ENCODE measurements at places on chromosomes 16 and 17.

GRCh38 chr17:4023220-4023619 is 59.0 kb upstream of the ATP2A3 start:
- DNase-seq: no peak

GRCh38 chr17:14818469-14818868 is 446.7 kb downstream of the PMP22 start:
- DNase-seq: no peak

DNA sequence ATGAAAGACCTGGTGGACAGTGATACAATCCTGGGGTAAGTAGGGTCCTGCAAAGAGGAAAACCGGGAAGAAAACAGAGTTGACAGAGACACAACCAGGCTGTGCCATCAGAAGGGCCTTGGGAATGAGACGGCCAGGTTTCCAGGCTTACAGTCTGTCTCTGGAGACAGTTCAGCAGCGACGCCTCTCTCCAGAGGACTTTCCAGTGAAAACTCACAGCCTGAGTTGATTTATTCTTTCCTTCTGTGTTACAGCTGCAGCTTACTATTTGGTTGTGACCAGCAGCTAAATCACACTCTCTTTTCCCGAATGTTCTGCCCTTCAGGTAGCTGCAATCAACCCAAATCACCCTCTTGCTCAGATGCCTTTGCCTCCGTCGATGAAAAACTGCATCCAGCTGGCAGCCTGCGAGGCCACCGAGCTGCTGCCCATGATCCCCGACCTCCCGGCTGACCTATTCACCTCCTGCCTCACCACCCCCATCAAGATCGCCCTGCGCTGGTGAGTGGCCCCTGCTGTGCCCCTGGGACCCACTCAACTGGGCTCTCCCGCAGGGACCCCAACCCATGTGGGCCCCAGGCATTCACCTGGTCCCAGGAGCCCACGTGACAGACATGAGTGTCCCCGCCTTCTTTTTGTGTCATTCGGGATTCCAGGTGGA is 209.2 kb downstream of the RPTOR start:
- DNase-seq: peak; percentile 64

GRCh38 chr16:24568392-24568791 is 29.0 kb downstream of the RBBP6 start:
- no peak for DNase-seq

GRCh38 chr17:35726127-35726952 is 5.1 kb upstream of the RASL10B start:
- peak; percentile 91 for DNase-seq

DNA sequence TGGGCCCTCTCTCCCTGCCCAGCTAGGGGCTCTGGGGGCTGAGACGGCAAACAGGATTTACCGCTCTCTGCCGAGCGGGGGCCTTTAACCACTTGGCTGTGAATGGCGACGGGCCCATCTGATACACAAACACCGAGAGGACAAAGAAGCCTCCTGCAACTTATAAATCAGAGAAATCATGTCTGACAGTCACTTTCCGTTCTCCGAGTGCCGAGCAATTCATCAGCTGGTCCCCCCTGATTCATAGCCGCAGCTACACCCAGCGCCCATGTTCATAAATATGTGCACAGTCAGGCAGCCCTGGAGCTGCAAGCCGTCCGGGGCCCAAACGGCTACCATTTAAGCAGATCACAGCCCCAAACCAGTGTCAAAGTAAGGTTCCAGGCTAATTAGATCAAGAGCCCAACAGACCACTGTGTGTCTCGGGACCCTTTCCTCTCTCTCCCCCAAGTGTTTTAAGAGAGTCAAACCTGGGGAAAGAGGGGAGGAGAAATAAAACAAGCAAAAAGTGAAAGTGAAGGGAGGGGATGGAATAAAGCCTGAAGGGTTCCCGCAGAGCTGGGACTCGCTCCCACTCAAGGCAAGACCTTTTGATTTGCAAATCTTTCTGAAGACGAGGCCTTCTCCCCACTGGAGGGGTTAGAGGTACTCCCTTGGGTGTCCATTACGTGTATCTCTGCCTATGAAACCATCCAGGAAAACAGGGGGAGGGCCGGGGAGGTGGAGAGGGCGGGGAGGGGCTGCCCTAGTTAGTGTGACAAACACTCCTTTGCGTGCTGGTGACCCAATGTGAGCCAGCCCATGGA is 154.7 kb downstream of the C16orf78 start:
- DNase-seq: no peak

DNA sequence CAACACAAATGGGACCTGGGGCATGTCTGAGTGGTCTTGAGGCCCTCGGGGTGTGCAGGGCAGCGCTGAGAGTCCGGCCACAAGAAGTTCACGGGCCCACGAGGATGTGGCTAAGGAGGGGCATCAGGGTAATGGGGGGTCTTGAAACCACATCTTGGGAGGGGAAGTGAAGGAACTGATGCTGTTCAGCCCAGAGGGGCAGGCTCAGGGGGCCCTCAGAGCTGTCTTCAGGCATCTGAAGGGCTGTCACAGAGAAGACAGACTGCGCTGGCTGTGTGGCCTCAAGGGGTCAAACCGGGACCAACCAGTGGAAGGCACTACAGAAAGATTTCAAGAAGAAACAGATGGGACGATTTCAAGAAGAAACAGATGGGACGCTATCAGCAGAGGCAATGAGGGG is 45.1 kb downstream of the ZNF423 start:
- DNase-seq: no peak

DNA sequence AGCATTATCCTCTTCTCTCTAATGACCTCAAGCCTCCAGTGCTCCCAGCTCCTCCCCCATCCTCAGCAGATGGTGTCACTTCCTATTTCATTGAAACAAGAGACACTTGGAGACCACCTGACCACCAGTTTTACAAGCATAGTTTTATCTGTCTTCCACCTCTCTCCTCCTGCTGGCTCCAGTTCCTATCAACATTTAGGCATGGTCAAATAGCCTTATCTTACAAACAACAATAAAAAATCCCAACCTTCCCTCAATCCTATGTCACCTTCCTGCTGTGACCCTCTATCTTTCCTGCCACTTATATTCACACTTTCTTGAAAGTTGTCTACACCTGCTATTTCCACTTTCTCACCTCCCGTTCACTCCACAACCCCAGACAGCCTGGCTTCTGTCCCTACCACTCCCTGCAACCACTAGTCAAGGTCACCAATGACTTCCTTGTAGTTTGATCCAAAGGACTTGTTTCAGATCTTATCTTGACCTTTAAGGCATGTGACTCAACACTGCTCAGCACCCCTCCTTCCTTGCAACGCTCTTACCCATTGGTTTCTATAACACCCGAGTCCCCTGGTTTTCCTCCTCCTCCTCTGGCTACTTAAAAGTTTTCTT is 4.3 kb upstream of the NTN1 start:
- no peak for DNase-seq

DNA sequence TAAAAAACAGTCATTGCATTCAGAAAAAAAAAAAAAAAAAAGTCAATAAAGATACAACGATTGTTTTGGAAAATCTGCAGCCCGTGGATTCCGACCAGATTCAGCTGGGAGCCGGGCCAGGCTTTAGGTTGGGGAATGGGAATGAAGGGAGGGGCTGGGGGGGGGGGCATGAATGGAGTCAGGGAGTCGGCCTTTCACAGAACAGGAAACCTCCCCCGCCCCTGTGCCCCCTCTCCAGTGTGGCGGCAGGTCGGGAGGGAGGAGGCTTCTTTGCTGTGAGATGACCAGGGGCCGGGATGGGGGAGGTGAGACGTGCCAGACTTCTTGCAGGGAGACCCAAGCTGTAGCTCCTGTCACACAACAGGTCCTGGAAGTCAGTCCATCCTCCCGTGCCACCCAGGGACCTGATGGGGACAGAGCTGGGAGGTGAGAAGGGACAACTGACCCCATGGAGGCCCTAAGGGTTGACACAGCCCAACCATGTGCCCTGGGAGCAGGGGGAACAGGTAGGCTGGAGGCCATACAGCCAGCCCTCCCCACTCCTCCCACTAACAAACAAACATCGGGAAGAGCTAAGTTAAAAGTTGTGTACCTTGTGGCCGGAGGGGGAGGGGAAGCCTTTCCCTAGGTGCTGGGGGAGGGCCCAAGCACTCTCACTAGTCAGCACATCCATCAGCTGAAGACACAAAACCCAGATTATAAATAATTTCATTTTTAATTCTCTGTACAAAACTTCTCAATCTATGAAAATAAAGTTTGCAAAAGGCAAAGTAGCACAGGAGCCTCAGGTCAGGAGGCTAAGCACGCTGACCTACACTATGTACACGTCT is 25.2 kb downstream of the SREBF1 start:
- no peak for DNase-seq

GRCh38 chr16:78982096-78982744 is 618.3 kb downstream of the MAF start:
- DNase-seq: no peak

DNA sequence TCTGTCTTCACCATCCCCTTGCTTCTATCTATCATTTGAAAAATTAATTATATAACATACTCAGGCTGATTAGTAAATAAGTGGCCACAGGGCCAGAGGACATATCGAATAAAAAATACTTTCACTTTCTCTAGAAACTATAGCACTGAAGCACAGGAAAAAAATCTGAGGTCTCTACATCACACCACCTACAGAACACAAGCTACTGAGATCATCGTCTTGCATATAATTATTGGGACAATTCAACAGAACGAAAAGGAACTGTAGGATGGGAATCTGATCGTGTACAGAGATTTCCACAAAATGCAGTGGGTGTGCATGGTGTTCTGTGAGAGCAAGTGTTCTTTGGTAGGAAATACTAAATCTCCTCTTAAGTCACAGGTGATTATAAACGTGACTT is 289.6 kb upstream of the ERCC4 start:
- no peak for DNase-seq

DNA sequence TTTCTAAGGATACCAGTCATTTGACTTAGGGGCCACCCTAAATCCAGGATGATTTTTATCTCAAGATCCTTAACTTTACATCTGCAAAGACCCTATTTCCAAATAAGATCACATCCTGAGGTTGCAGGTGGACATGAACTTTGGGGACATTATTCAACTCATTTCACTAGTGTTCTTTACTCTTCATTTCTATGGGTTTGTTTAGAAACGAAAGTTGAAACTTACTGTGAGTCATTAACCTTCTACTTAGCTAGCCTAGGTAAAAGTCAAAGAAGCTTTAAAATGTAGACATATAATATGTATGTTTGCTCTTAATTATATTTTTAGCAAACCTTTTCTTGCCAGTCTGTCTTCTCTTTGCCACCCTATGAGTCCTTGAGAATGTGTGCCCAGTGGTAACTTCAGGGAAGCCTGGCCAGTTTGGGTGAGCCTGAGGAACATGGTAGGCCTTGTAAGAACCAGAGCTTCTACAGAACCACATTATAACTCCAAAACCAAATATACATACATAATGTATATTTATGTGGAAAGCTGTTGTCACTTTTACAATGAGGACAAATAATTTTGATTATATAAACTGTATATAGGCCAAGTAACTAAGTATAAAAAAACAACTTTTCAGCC is 38.4 kb downstream of the BPTF start:
- no peak for DNase-seq

- no peak for DNase-seq
Measured at GRCh38 chr16:55605754-55606336, 39.4 kb downstream of the CAPNS2 start.

- DNase-seq: peak; percentile 72
Measured at GRCh38 chr17:83177611-83178532, 98.5 kb downstream of the METRNL start.

GRCh38 chr17:72502371-72503341 is 381.8 kb downstream of the SOX9 start:
- no peak for DNase-seq

GRCh38 chr17:9842057-9842758 is 16.5 kb downstream of the GLP2R start:
- DNase-seq: no peak

DNA sequence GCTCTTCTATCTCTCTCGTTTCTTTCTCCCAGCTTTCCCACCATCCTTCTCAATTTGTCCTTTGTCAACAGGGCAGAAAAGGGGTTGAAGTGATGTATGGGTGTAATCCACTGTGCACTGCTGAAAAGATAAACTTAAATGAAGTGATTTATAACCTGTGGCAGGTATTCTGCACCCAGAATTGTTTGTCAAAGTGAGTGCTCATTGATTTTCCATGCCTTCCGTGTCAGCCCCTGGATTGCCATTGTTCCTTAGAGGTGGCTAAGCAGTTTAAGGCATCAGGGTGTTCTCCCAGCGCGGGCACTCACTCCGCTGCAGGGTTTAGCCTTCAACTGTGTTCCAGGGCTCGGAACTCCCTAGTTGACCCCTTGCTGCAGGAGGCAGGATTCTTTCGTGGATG is 82.9 kb downstream of the PITPNC1 start:
- DNase-seq: no peak

DNA sequence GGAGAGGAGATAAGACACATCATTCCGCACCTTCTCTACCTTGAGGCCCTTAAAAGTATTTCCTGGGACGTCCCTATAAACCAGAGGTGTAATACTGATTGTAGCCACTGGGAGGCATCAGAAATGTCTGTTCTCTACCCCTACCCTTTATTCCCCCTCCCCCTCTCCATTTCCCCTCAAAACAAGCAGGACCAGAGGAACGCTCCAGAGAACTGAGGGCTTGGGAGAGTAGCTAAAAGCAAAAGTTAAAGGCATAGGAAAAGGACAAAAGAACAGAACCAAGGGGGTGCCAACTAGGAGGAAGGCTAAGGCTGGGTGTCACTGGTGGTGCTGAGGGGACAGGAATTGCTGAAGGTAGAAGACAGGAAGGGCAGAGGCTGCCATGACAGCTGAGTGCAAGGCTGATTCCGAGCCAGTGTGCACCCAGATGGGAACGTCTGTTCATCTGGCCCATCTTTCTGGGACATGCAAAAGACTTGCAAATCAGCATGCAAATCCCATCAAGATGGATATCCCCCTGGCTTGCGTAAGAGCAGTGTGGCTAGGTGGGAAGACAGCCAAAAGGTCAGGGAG is 6.7 kb downstream of the CAMTA2 start:
- no peak for DNase-seq

DNA sequence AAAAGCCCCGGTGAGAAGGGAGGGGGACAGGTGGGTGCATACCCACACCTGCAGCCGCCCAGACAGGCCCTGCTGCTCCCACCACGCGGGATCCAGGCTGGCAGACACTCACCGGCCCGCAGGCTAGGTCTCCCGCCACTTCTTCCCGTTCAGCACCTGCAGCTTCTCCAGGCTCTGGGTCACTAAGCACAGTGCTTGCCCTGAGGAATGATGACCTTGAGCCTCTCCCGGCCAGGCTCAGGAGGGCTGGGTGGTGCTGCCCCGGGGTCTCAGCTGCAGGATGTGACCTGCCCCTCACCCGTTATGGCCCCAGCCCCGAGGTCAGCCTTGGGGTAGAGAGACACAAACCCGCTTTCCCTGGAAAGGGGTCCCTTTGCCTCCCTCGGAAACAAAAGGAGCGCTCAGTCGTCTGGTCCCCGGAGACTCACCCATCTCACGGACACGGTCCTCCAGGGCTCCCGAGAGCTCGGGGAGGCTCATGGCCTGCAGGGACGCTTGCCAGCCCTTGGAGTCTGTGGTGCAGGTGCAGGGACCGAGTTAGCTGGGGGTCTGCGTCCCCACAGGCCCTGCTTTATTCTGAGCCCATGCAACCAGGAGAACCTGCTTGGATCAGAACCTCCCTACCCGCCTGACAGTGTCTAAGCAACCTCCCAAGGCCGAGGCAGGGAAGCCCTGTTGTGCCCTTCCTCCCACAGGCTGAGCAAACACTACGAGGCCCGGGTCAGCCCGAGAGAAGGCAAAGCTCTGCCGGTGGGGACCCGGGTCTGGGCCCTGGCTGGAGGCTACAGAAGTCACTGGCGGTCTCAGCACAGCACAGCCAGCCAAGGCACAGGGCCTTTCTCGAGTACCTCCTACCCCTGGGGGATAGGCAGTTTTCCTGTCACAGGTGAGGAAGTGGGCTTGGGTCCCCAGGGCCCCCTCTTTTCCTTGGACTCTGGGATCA is 3.8 kb downstream of the NUDT16L1 start:
- DNase-seq: no peak

GRCh38 chr16:84143784-84144199 is 1.2 kb downstream of the HSDL1 start:
- DNase-seq: no peak

Measured in posterior vena cava (tissue), 2 donors.